Bone marrow (tissue), 2 donors: ENCODE measurements at places on chromosomes 1 and 21.

GRCh38 chr1:202154766-202155477, 5.5 kb downstream of the PTPN7 start:
- no peak for DNase-seq

GRCh38 chr1:30427545-30427944, 295.8 kb downstream of the MATN1 start:
- no peak for DNase-seq

DNA sequence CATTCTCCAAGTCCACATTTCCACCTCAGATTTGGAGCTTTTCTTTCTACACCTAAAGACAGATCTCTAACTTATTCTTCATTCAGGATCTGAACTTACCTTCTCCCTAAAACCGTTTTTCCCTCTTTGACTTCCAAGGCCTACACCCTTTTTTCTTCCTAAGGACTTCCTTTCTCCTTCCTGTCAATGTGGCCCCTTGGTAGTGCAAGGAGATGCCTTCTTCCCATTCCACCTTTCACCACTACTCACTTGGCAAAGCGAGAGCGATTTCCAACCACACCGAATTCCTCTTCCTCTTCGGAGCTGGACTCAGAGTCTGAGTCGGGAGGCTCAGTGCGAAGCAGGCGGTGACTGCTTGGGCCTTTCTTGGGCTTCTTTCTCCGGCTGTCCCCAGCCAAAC, 1.3 kb downstream of the EFCAB14 start:
- no peak for DNase-seq

GRCh38 chr1:172421974-172422604, 1.6 kb downstream of the C1orf105 start:
- DNase-seq, result no peak

- DNase-seq, result no peak
Measured at GRCh38 chr1:234781241-234782065, 171.5 kb upstream of the IRF2BP2 start.

DNA sequence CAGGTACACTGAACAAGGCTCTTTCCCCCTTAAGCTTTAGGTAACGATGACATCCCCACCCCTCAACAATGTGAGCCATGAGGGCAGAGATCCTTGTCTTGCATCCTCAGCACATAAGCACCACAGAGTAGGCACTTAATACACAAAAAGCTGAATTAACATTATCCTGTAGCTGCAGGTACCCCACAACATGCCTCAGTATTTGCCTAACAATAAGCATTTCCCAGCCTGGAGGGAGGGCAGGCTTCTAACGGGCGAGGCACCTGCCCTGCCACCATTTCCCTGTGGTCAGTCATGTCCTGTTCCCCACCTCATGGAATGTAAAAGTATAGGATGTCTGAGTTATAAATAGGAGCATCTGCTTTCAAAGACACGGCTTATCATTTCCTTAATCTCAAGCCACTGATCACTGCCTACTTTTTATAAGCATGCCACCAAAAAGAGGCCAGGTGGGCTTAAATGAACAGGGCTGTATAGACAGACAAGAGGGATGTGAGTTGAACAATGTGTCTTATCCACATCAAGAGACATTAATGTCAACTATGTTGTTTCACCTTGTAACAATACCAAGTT, 3.4 kb downstream of the CAPZB start:
- DNase-seq, result no peak

DNA sequence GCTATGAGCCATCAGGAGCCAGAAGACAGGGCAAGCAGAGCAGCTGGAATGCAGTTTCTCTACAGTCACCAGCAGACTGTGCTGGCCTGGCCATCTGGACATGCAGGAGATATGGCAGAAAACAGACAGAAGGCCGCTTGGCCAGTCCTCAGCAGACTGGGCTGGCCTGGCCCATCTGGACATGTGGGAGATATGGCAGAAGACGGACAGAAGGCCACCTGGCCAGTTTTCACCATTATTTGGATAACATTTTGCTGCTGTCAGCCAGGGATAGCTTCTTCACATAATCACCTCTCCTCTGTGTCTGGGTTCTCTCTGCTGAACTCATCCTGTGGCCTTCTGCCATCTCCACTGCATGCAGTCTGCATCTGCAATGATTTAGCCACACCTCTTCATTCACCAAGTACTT, 25.0 kb upstream of the CACYBP start:
- DNase-seq, result no peak

GRCh38 chr1:164748253-164748899, 189.4 kb downstream of the PBX1 start:
- no peak for DNase-seq

DNA sequence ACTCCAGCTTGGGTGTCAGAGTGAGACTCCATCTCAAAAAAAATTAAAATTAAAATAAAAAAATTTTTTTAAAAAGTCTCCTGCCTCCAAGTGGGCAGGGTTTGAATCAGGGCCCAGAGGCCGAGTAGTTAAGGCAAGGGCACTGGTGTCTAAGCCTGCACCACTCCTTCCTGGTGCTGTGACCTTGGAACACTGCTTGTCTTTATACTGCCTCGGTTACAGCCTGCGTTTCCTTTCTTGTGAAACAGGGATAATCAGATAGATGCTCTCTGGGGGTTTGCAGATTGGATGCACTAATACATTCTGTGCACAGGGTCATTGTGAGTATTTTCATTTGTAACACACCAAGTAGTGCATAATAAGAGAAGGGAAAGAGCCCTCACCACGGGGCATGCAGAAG, 58.4 kb upstream of the EFHD2 start:
- no peak for DNase-seq
